ENCODE measurements at places on chromosomes 6 and 20.

DNA sequence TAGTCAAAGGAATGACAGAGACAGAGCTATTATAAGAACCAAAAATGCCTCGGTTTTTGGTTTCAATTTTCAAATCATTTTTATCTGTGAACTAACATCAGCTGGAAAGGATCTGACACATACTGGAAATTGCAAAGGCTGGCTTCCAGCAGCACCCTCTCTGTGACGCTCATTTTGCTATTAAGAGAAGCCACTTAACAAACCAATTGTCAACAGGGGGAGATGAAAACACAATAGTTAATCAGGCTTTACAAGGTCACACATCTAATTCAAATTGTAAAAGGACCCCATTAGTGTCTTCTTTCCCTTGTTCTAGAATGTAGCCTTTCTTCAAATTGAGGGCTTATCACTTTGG lies 160.5 kb downstream of the TFAP2B start:
- DNase-seq, result no peak

GRCh38 chr20:404088-404487 lies 4.0 kb upstream of the RBCK1 start:
- DNase-seq, result no peak

- no peak for DNase-seq
These were observed 38.5 kb downstream of the EDN1 start for GRCh38 chr6:12328701-12329100.

DNA sequence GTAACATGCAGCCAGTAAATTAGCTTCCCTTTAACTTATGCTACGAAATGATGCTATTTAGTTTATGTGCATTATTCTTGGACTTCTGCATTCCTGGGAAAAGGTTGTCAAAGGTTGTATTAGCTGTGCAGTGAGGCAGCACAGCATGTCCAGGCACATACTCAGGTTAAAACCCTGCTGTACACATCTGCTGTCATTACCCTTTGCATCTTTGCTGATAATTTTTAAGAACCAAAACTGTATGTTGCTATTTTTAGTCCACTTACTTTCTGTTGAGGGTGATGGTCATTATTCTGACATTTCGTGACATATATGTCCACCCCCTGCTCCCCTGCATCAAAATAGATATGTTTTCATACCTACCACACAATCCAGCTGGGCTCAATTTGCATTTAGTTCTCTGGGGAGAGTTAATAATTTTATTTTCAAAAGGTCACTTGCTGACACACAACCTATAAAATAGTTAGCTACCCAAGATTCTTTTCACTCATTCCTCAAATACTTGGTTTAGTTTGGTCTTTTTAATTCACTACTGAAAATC lies 142.5 kb upstream of the SPACA1 start:
- DNase-seq, result no peak

DNA sequence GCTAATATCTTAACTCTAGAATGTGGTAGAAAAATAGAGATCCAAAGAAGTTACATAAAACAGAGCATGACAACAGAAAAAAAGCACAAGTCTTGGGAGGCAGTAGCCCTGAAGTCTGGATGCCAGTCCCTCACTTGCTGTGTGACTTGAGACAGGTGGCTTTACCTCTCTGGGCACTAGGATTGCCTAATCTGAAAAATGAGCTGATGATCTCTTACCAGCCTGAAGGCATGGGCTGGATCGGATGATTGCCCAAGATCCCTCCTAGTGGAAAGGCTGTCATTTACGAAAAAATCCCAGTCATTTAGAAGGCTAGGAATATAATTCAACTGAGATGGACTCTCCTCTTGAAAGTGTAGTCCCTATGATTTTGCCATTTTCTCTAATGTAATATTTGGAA lies 10.9 kb upstream of the GCM1 start:
- DNase-seq, result no peak

DNA sequence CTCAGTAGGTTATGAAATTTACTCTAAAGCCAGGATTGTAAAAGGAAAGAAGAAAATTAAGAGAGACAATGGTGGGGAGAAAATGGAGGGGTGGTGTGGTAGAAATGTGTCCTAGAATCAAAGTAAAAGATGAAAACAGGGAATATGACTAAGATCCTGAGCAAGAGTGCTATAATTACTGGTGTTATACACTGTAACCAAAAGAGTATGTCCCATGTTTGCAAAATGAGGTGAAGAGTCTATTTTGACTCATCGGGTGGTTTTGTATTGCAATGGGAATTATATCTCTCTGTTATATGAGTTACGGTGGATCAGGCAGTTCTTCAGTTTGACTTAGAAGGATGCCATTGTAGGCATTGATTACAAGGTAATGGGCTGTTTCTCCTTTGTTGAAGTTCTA lies 8.5 kb downstream of the L3MBTL3 start:
- no peak for DNase-seq

- no peak for DNase-seq
These were observed 568.7 kb upstream of the RNF217 start for GRCh38 chr6:124393536-124393935.

- DNase-seq, result no peak
These were observed 119.4 kb downstream of the AIG1 start for GRCh38 chr6:143179901-143180612.

- DNase-seq, result no peak
These were observed 5.6 kb upstream of the HECA start for GRCh38 chr6:139129284-139129683.

GRCh38 chr6:100446115-100447080 lies 18.3 kb downstream of the SIM1 start:
- DNase-seq, result no peak

GRCh38 chr6:150185732-150186117 lies 42.9 kb downstream of the PPP1R14C start:
- no peak for DNase-seq
